MM.1S (cell line): ENCODE measurements at places on chromosomes 3 and 15.

GRCh38 chr15:88250826-88251225 lies 5.7 kb downstream of the NTRK3 start:
- peaks cover 12% of the 10 kb centered on the region for H3K4me1 ChIP-seq
- no peak overlapping the region for H3K27ac ChIP-seq
- H3K4me3 ChIP-seq: no peak overlapping the region
- H3K36me3 ChIP-seq: no peaks in the 10 kb centered on the region

- no peaks in the 10 kb centered on the region for H3K36me3 ChIP-seq
- no peaks in the 10 kb centered on the region for H3K4me1 ChIP-seq
- H3K4me3 ChIP-seq: no peak overlapping the region
- DNase-seq: no peak
Measured at GRCh38 chr3:13276438-13277195, 143.5 kb downstream of the NUP210 start.

GRCh38 chr3:25027650-25028049 lies 400.4 kb upstream of the RARB start:
- H3K4me3 ChIP-seq: no peak overlapping the region
- no peaks in the 10 kb centered on the region for H3K4me1 ChIP-seq
- DNase-seq: no peak
- H3K27ac ChIP-seq: no peak overlapping the region
- no peaks in the 10 kb centered on the region for H3K36me3 ChIP-seq
- no peaks in the 10 kb centered on the region for H3K27me3 ChIP-seq

GRCh38 chr3:197408177-197408957 lies 110.0 kb upstream of the DLG1 start:
- no peaks in the 10 kb centered on the region for H3K27me3 ChIP-seq
- H3K27ac ChIP-seq: no peak overlapping the region
- DNase-seq: peak; percentile 2

- no peak overlapping the region for H3K27ac ChIP-seq
- H3K4me3 ChIP-seq: no peak overlapping the region
- H3K36me3 ChIP-seq: no peaks in the 10 kb centered on the region
- peak; percentile 69 for DNase-seq
Measured at GRCh38 chr3:161348796-161349400, 22.4 kb downstream of the SPTSSB start.
